Keratinocyte (primary cell): ENCODE measurements at places on chromosomes 6 and 20. TPM values are rescaled to one million over a fixed set of nuclear protein-coding genes. Genes with fewer than 3 reads are reported as not detected.

- peak overlapping the region; percentile 52 for H3K4me3 ChIP-seq
- H3K36me3 ChIP-seq, result no peaks in the 10 kb centered on the region
- DNase-seq, result no peak
- H3K27ac ChIP-seq, result peak overlapping the region; percentile 94
- H3K4me1 ChIP-seq, result peaks cover 39% of the 10 kb centered on the region
These were observed 77.8 kb downstream of the BACH2 start for GRCh38 chr6:90218959-90219208.

GRCh38 chr20:56469077-56469449 lies 636 bp downstream of the RTF2 start:
- peaks cover 12% of the 10 kb centered on the region for H3K4me1 ChIP-seq
- DNase-seq, result no peak
- no peaks in the 10 kb centered on the region for H3K36me3 ChIP-seq

DNA sequence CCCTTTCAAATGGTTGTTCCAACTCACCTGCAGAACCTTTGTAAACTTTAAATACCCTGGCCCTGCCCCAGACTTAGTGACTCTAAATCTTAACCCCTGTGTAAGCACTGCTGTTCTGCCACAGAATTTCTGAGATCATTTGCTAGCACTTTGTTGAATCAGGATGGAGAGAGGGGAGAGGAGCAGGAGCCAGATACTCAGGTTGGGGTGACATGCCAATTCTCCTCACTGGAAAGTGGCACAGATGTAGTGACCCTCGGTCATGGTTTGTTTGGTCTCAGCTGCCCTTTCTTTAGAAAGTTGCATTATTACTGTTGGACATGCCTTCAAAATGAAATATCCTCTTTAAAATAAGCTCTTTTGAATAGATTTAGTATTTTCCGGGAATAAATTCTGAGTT lies 168.0 kb downstream of the ZFAND3 start:
- no peak overlapping the region for H3K27ac ChIP-seq
- H3K36me3 ChIP-seq, result no peaks in the 10 kb centered on the region
- peaks cover 28% of the 10 kb centered on the region for H3K4me1 ChIP-seq
- no peaks in the 10 kb centered on the region for H3K27me3 ChIP-seq
- DNase-seq, result no peak
- H3K4me3 ChIP-seq, result no peak overlapping the region

DNA sequence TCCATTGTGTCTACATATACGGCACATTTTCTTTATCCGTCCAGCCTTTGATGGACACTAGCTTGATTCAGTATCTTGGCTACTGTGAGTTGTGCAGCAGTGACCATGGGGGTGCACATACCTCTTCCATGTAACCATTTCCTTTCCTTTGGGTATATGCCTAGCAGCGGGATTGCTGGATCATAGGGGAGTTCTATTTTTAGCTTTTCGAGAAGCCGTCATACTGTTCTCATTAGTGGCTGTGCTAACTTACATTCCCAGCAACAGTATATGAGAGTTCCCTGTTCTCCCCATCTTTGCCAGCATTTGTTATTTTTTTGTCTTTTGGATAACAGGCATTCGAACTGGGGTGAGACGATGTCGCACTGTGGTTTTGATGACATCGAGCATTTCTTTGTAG lies 395.0 kb downstream of the SMOC2 start:
- DNase-seq, result no peak
- H3K4me3 ChIP-seq, result no peak overlapping the region
- no peak overlapping the region for H3K27ac ChIP-seq

DNA sequence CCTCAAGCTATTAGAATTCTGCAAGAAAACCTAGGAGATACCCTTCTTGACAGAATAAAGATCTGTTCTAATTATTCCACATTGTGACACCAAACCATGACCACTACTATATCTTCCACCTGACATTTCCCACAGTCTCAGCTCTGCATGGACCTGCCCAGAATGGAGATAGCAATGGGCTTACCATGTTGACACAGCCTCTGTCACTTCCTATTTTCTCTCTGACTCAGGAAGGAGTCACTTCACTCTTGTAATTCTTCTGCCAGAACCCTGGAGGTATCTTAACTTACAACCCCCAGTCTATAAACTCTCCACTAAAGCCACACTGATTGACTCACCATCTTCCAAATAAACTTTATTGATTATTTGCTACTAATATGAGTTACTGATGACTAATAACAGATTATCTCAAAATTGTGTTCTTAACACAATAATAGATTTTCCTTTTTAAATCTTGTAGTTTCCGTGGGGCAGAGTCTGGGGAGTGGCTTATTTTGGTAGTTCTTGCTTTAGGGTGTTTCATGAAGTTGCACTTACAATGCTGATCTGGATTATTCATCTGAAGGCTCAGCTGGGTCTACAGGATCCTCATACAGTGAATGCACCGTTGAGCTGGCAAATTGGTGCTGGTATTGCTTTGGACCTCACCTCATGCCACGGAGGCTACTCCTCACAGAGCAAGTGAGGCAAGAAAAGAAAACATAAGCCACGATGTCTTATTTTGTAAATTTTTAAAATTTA lies 869.9 kb downstream of the KIF16B start:
- no peaks in the 10 kb centered on the region for H3K36me3 ChIP-seq
- peak overlapping the region; percentile 44 for H3K27ac ChIP-seq
- peaks cover 39% of the 10 kb centered on the region for H3K4me1 ChIP-seq

DNA sequence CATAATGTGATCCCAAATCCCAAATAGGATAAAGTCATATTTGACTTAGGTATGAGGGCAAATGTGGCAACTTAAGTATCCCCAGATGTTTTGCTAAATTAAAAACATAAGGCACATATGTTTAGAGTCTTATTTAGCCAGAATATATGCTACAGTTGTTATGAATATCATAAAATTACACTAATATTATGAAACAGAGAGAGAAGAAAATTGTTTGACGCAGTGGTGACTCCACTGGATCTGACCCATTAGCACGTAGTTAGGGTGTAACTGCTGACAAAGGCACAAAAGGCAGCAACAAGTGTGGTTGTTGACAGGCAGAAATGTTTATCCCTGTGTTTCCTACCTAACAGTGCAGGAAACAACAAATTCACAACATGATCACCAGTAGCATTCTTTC lies 152.4 kb upstream of the THBS2 start:
- H3K27me3 ChIP-seq, result no peaks in the 10 kb centered on the region
- DNase-seq, result no peak
- no peaks in the 10 kb centered on the region for H3K36me3 ChIP-seq
- peaks cover 5% of the 10 kb centered on the region for H3K4me1 ChIP-seq

DNA sequence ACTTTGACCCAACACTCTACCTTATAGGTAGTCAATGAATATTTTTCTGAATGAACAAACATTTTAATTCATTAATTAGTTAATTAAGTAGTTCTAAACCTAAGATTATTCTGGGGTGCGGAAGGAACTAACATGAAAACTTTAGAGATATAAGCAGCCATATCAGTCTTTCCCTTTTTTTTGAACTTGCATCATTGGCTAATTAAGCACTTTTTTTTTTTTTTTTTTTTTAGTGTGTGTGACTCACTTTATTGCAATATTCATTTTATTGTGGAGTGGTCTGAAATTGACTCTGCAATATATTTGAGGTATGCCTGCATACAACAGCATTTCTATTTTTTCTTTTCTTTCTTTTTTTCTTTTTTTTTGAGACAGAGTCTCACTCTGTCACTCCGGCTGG lies 21.8 kb upstream of the AMD1 start:
- DNase-seq, result no peak
- H3K36me3 ChIP-seq, result no peaks in the 10 kb centered on the region
- no peak overlapping the region for H3K27ac ChIP-seq
- H3K4me1 ChIP-seq, result peaks cover 3% of the 10 kb centered on the region
- H3K27me3 ChIP-seq, result no peaks in the 10 kb centered on the region

DNA sequence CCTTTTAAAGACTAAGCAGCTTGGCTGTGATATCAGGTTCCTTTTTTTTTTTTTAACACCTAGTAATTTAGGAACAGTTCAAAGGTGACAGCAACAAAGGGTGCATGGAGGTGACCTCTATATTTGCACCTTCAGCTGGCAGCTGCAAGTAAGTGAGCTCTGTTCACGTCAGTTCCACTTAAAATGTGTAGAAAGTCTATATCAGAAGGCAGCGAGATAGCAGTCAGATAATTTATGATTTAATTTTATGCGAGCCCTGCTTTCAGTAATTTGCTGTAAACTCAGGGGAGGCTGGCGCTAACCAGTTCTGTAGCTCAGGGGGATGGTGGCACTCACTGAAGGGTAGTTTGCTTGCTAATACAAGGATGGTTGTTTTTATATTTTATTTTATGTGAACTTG lies 602.8 kb upstream of the MMS22L start:
- H3K27me3 ChIP-seq, result no peaks in the 10 kb centered on the region
- H3K4me3 ChIP-seq, result no peak overlapping the region
- H3K36me3 ChIP-seq, result no peaks in the 10 kb centered on the region
- DNase-seq, result no peak
- H3K27ac ChIP-seq, result no peak overlapping the region
- no peaks in the 10 kb centered on the region for H3K4me1 ChIP-seq

GRCh38 chr6:56708810-56709597 lies 66.3 kb upstream of the DST start:
- H3K4me3 ChIP-seq, result no peak overlapping the region
- DNase-seq, result no peak
- H3K36me3 ChIP-seq, result no peaks in the 10 kb centered on the region
- peak overlapping the region; percentile 23 for H3K27ac ChIP-seq

GRCh38 chr6:37624606-37625574 lies 72.8 kb downstream of the MDGA1 start:
- no peak for DNase-seq
- H3K27ac ChIP-seq, result no peak overlapping the region
- no peaks in the 10 kb centered on the region for H3K27me3 ChIP-seq
- no peaks in the 10 kb centered on the region for H3K36me3 ChIP-seq
- no peak overlapping the region for H3K4me3 ChIP-seq

DNA sequence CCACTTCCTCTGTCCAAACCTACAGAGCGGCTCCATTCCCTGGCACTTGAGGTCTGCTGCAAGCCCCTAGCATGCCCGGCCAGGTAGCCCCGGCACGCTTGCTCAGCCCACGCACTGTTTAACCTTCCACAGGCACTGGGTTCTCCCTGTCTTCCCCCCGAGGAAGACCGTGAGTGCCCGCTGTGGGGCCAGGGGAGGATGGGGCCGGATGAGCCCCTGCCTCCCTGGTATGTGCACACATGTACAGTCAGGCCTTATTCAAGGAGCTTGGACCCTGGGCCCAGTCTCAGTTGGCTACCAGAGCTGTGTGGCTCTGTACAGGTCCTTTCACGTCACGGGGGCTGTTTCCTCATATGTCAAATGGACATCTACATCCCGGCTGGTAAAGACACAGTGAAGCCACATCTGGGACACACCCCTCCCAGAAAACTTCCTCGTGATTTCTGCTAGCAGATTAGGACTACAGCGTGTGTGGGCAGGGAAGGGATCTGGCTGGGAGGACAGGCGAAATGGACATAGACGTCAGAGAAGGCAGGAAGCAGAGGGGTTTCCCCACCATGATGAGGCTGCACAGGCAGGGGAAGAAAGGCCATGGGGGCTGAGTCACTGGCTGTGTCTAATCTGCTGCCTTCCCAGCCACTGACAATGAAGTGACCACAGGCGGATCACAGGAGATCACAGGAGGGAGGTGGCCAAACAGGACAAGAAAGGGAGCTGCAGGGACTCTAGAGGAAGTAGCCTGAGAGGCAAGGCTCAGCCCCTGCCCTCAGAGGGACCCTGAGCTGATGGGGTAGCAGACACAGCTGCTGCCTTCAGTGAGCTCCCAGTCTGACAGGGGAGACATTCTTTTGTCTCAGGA lies 62.9 kb downstream of the MRPL14 start:
- no peaks in the 10 kb centered on the region for H3K36me3 ChIP-seq
- peaks cover 48% of the 10 kb centered on the region for H3K4me1 ChIP-seq
- H3K27ac ChIP-seq, result peak overlapping the region; percentile 67
- no peak for DNase-seq

GRCh38 chr6:72755752-72756151 lies 133.9 kb downstream of the KCNQ5 start:
- DNase-seq, result no peak
- H3K36me3 ChIP-seq, result no peaks in the 10 kb centered on the region
- H3K27ac ChIP-seq, result no peak overlapping the region
- no peak overlapping the region for H3K4me3 ChIP-seq

DNA sequence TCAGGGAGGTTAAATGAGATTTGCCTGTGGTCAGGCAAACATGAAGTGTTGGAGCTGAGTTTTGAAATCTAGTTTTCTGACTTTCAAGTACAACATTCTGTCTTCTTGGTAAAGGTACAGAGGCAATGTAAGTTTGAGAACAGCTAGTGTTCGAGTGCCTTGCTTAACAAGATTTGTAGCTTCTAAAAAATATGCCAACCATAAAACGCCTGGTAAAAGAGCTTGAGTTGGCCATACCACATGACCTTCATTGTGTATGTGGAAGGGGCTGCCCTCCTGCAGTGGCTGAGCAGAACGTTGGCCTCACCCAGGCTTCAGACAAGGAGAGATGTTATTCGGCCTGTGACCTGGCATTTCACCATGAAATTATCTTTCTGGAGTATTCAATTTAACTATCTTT lies 86.5 kb downstream of the MAP7 start:
- H3K27ac ChIP-seq, result no peak overlapping the region
- no peak for DNase-seq
- H3K4me3 ChIP-seq, result no peak overlapping the region
- H3K27me3 ChIP-seq, result no peaks in the 10 kb centered on the region
- H3K4me1 ChIP-seq, result no peaks in the 10 kb centered on the region

- H3K36me3 ChIP-seq, result no peaks in the 10 kb centered on the region
- no peaks in the 10 kb centered on the region for H3K27me3 ChIP-seq
- H3K4me3 ChIP-seq, result no peak overlapping the region
- DNase-seq, result no peak
- no peak overlapping the region for H3K27ac ChIP-seq
- H3K4me1 ChIP-seq, result no peaks in the 10 kb centered on the region
These were observed 121.0 kb downstream of the TRDN start for GRCh38 chr6:123515715-123516114.

GRCh38 chr6:21371061-21371460 lies 222.5 kb upstream of the SOX4 start:
- H3K27ac ChIP-seq, result no peak overlapping the region
- H3K4me1 ChIP-seq, result peaks cover 19% of the 10 kb centered on the region
- DNase-seq, result no peak
- H3K27me3 ChIP-seq, result no peaks in the 10 kb centered on the region
- H3K36me3 ChIP-seq, result no peaks in the 10 kb centered on the region

Gene BPIFA1
- not detected in 3 replicates for polyA plus RNA-seq

Gene TCFL5
- polyA plus RNA-seq, result 9.9 to 14.6 TPM (median 14.5 TPM) in 3 replicates

Gene SAMD5
- 0.56 to 1.2 TPM (median 0.79 TPM) in 3 replicates for polyA plus RNA-seq

Gene HCRTR2
- polyA plus RNA-seq, result not detected in 3 replicates

Gene LAMP5
- not detected in 3 replicates for polyA plus RNA-seq

Gene SLC4A11
- polyA plus RNA-seq, result 3.9 to 5.0 TPM (median 4.7 TPM) in 3 replicates
